ENCODE measurements at places on chromosomes 12 and 14.

- H3K4me3 ChIP-seq: no peak overlapping the region
- no peak overlapping the region for H3K27ac ChIP-seq
- H3K27me3 ChIP-seq: no peaks in the 10 kb centered on the region
These were observed 18.7 kb upstream of the FBRSL1 start for GRCh38 chr12:132471011-132471857.

GRCh38 chr12:65810036-65810435, 14.2 kb upstream of the HMGA2 start:
- no peaks in the 10 kb centered on the region for H3K36me3 ChIP-seq
- no peak overlapping the region for H3K4me3 ChIP-seq
- no peaks in the 10 kb centered on the region for H3K4me1 ChIP-seq
- DNase-seq: no peak
- no peaks in the 10 kb centered on the region for H3K27me3 ChIP-seq

GRCh38 chr12:19138551-19138950, 9.0 kb downstream of the PLEKHA5 start:
- H3K36me3 ChIP-seq: no peaks in the 10 kb centered on the region
- H3K4me1 ChIP-seq: peaks cover 47% of the 10 kb centered on the region
- no peak for DNase-seq
- no peaks in the 10 kb centered on the region for H3K27me3 ChIP-seq
- H3K4me3 ChIP-seq: no peak overlapping the region

DNA sequence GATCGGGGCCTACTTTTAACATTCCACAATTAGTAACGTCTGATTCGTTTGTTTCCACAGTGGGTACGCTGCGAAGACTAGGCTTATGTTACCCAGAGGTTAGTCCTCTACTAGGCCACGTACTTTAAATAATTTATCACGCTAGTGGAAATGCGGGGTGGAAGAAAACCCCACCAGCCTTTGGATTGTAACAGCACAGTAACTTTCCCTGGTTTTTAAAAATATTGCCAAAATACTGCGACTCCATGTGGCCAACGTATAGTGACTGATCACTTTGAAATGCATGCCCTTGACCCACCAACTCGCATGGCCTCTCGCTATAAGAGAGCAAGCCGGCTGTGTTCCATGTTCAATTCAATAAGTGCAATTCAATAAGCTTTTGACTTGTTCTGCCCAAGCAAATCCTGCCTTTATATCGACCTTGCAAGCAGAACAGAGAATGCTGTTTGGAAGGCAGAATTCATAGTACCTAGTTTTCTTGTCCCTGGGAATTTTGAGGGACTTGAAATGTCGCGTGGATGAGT, 882 bp upstream of the GTF2A1 start:
- peak overlapping the region; percentile 85 for H3K4me3 ChIP-seq
- DNase-seq: no peak

- DNase-seq: no peak
- no peak overlapping the region for H3K4me3 ChIP-seq
- H3K4me1 ChIP-seq: no peaks in the 10 kb centered on the region
- no peaks in the 10 kb centered on the region for H3K36me3 ChIP-seq
These were observed 31.6 kb downstream of the PPP1R36 start for GRCh38 chr14:64581363-64581762.

GRCh38 chr12:111034083-111034885, 113.9 kb upstream of the MYL2 start:
- no peaks in the 10 kb centered on the region for H3K36me3 ChIP-seq
- no peak within 1 kb of the TSS for H3K27ac ChIP-seq
- no peak for DNase-seq

GRCh38 chr14:34843011-34843554, 32.1 kb downstream of the BAZ1A start:
- H3K27ac ChIP-seq: no peak overlapping the region
- H3K4me1 ChIP-seq: peaks cover 22% of the 10 kb centered on the region
- no peak for DNase-seq
- H3K36me3 ChIP-seq: no peaks in the 10 kb centered on the region
- no peak overlapping the region for H3K4me3 ChIP-seq

GRCh38 chr14:61042220-61042619, 61.2 kb downstream of the SLC38A6 start:
- no peak for DNase-seq
- no peaks in the 10 kb centered on the region for H3K36me3 ChIP-seq
- no peaks in the 10 kb centered on the region for H3K4me1 ChIP-seq
- H3K27me3 ChIP-seq: no peaks in the 10 kb centered on the region

GRCh38 chr12:59372956-59373355, 222.9 kb upstream of the SLC16A7 start:
- no peaks in the 10 kb centered on the region for H3K4me1 ChIP-seq
- no peaks in the 10 kb centered on the region for H3K27me3 ChIP-seq
- DNase-seq: no peak
- no peaks in the 10 kb centered on the region for H3K36me3 ChIP-seq
- H3K4me3 ChIP-seq: no peak overlapping the region
- H3K27ac ChIP-seq: no peak overlapping the region

DNA sequence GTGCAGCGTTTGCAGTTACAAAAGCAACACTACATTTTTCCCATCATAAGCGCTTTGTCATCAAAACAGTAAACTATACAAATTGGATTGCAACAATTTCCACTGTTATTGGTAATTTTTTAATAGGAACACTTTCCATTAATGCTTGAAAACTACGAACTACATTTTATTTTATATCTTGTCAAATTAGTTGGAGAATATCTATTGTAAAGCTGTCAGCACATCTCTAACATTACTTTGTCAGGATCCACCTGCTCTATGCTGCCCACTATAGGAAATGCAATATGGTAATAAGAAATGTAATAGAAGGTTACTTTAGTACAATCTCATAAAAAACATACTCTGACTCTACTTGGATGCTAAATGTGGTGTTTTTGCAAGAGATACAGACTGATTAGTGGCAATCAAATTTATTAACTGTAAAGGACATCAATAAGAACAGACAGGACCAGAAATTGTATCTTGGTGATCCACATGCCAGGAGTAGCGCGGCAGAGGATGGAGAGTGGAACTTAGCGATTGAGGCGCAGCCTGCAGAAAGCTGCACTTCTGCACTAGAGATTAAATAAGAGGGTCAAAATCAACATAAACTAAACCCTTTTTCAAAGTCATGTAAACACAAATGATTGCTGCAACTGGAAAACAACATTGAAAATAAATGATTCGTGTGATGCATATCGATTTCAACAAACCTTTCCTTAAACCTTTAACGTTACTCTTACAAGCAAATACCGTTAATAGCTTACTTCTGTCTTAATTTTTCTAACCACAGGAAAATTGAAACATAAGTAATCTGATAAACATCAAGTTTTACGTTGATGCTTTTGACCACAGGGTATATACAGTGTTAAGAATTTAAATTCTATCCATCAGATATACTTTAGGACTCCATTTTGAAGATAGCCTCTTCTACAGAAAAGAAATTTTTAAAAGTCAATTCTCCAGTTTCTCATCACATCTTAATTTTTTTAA, 3.6 kb upstream of the ARID2 start:
- DNase-seq: no peak
- peaks cover 46% of the 10 kb centered on the region for H3K4me1 ChIP-seq
- H3K36me3 ChIP-seq: no peaks in the 10 kb centered on the region
- H3K4me3 ChIP-seq: peak overlapping the region; percentile 86
- no peaks in the 10 kb centered on the region for H3K27me3 ChIP-seq

GRCh38 chr14:104919993-104920315, 4.7 kb upstream of the PLD4 start:
- H3K27me3 ChIP-seq: no peaks in the 10 kb centered on the region
- H3K27ac ChIP-seq: no peak overlapping the region
- H3K4me3 ChIP-seq: no peak overlapping the region
- H3K4me1 ChIP-seq: no peaks in the 10 kb centered on the region
- DNase-seq: no peak

DNA sequence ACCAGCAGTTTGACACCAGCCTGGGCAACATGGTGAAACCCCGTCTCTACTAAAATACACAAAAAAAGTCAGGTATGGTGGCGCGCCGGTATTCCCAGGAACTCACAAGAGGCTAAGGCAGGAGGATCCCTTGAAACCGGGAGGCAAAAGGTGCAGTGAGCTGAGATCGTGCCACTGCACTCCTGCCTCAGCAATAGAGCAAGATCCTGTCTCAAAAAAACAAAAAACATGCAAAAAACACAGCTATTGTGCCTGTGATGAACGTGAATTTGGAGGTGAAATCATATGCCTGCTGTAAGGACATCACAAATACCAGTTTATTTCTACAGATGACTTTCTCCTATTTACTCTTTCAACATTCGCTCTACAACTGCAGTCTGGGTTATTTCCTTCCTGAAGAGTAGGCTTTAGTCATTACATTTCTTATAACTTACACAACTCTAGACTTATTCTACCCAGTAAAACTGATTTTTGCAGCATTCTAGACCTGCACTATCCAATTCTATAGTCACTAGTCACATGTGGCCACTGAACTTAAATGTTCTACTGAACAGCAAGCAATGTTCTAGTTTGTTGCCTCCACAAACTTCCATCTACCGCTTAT, 48.3 kb downstream of the HNRNPC start:
- no peaks in the 10 kb centered on the region for H3K27me3 ChIP-seq
- H3K36me3 ChIP-seq: peaks cover 45% of the 10 kb centered on the region
- no peak overlapping the region for H3K27ac ChIP-seq
- no peak for DNase-seq

- no peaks in the 10 kb centered on the region for H3K27me3 ChIP-seq
- no peak for DNase-seq
- no peaks in the 10 kb centered on the region for H3K36me3 ChIP-seq
- H3K4me1 ChIP-seq: no peaks in the 10 kb centered on the region
These were observed 48.2 kb downstream of the MBIP start for GRCh38 chr14:36271939-36272907.

DNA sequence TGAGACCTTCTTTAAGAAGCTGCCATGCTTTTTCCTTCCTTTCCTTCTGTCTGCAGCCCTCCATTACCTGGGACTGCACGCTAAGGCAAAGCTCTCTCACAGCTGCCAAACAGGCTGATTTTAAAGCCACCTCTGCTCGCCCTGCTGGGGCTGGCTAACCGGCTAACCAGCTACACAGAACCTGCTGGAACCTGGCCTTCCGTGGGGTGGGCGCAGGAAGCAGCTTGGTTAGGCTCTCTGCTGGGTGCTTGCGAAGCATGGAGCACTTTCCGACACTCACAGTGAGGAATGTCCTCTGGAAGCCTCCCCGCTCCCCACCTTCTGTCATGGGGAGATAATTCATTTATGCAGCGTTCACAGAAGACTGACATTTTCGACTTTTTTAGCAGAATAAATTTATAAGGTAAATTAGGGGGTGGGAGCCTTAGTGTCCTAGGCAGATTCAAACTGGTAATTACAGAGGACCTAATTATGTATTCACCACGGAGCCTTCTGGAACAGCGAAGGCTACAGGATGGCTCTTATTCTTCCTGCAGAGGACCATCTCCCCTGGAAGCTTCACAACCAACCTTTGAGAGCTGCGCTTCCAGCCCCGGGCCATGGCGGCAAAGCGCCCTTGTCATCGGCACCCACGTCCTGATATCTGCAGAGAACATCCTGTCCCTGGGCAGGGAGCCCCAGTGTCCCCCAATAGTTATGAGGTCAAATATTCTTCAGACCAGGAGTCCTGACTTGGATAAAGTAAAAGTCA, 12.4 kb upstream of the BCL11B start:
- H3K4me1 ChIP-seq: no peaks in the 10 kb centered on the region
- H3K36me3 ChIP-seq: no peaks in the 10 kb centered on the region
- peak; percentile 60 for DNase-seq

GRCh38 chr14:54852215-54852614, 50.4 kb downstream of the GCH1 start:
- DNase-seq: no peak
- H3K27ac ChIP-seq: no peak overlapping the region
- no peaks in the 10 kb centered on the region for H3K36me3 ChIP-seq
- H3K27me3 ChIP-seq: no peaks in the 10 kb centered on the region

DNA sequence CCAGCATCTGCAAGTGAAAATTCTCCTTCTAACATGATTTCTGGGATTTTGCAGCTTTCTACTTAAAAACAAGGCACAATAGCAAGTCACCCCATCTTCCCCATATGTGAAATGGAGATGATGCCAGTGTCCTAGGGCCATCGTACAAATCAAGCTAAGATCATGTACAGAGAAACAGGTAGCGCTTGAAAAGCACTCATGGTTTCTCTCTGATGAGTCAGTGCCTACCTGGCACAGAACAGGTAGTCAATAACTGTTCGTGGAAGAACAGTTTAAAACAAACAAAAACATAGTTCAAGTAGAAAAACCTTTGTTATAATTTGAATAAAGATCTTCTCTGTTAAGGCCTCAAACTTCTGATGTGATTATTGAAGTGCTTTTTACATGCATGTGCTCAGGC, 46.9 kb downstream of the RAD52 start:
- H3K27me3 ChIP-seq: no peaks in the 10 kb centered on the region
- DNase-seq: no peak
- H3K4me1 ChIP-seq: no peaks in the 10 kb centered on the region
- no peak overlapping the region for H3K27ac ChIP-seq
- H3K36me3 ChIP-seq: peaks cover 98% of the 10 kb centered on the region

DNA sequence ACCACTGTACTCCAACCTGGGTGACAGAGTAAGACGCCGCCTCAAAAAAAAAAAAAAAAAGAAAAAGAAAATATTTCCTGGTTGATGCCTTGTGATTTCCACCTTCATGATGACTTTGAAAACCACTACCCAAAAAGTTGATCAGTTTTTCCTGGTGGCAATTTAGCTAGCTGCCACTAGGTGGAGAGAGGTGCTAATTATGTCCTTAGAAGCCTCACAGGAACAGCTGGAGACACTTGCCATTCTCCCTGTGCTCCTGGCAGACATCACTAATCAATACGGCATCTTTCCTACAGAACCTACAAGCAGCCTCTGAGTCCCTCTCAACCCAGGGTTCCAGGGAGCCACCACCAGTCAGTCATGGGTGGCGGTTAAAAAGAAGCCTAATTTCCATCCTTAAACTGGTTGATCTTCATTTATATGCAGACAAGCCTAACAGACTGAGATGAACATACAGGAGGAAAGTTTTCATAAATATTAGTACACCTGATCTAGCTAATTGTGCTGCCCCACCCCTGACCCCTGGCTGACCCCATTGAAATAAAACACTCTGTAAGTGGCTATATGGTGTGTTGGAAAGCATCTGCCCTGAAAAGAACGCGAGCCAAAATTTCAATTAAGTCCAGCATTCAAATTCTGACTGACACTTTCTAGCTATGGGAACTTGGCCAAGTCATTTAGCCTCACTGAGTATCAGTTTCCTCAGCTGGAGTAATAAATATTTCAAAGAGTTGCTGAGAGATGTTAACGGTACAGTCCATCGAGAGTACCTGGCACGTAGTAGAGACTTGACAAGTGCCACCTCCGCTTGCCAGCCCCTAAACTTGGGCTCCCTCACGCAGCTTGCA, 6.2 kb upstream of the OAS1 start:
- peaks cover 4% of the 10 kb centered on the region for H3K4me1 ChIP-seq
- no peak overlapping the region for H3K27ac ChIP-seq
- no peaks in the 10 kb centered on the region for H3K36me3 ChIP-seq

DNA sequence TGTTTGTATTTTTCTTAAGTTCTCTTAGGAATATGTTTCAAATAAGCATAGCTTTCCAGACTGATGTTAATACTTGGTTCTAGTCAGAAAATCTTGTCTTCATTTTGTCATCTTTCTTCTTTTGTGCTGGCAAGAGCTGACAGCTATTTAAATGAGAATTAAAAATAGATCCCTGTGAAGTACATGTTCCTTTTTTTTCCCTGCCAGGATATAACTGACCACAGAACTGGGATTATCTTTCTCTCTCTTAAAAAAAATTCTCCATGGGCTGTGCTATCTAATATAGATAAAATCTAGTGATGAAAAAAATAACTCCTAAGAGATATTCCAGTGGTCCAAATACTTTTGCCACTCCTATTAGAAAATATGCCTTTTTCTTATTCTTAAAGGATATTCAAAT, 163.4 kb downstream of the AKAP6 start:
- H3K4me3 ChIP-seq: no peak overlapping the region
- no peak overlapping the region for H3K27ac ChIP-seq
- no peaks in the 10 kb centered on the region for H3K36me3 ChIP-seq
- DNase-seq: no peak
- no peaks in the 10 kb centered on the region for H3K4me1 ChIP-seq
